ENCODE measurements at places on chromosomes 5 and 9. TPM values are rescaled to one million over a fixed set of nuclear protein-coding genes. Genes with fewer than 3 reads are reported as not detected.

Gene CDH6
- total RNA-seq, result 0.13 TPM

Gene NEK6
- total RNA-seq, result 50.5 TPM

Gene PCDHGA6
- total RNA-seq, result 2.1 TPM

Gene FOXD4L4
- 0.29 TPM for total RNA-seq

Gene PCDHA4
- total RNA-seq, result 0.22 TPM

Gene PAPPA
- total RNA-seq, result 0.13 TPM

Gene KIF24
- total RNA-seq, result 7.3 TPM

Gene NTNG2
- 0.13 TPM for total RNA-seq

Gene SLC25A2
- total RNA-seq, result 0.27 TPM

Gene CD274
- 27.0 TPM for total RNA-seq

Gene IL3
- total RNA-seq, result not detected

Gene SLC25A48
- not detected for total RNA-seq

Gene GABRA1
- total RNA-seq, result not detected

Gene PCDHB2
- 0.66 TPM for total RNA-seq

Gene PLEKHG4B
- under 0.01 TPM for total RNA-seq

Gene OTP
- total RNA-seq, result not detected

Gene FOXD4
- 0.27 TPM for total RNA-seq

Gene IL5
- total RNA-seq, result not detected

Gene TAF7
- 62.1 TPM for total RNA-seq

Gene FREM1
- 0.27 TPM for total RNA-seq

Gene HMHB1
- total RNA-seq, result not detected

Gene TBC1D9B
- total RNA-seq, result 75.2 TPM

Gene WNT8A
- not detected for total RNA-seq

Gene HTR1A
- not detected for total RNA-seq

Gene POU5F2
- 3.9 TPM for total RNA-seq

Gene HACD4
- total RNA-seq, result 1.1 TPM

Gene PCSK1
- total RNA-seq, result 4.7 TPM

Gene BRINP1
- total RNA-seq, result 0.14 TPM

Gene AMBP
- total RNA-seq, result not detected

Gene SLC6A7
- total RNA-seq, result not detected

Gene ORM2
- total RNA-seq, result not detected

Gene BTNL9
- not detected for total RNA-seq

Gene FAM151B
- 3.4 TPM for total RNA-seq

Gene TMC1
- 2.2 TPM for total RNA-seq

Gene IFNA13
- not detected for total RNA-seq

Gene KCNMB1
- total RNA-seq, result 1.1 TPM

Gene RORB
- total RNA-seq, result not detected

Gene SERF1B
- 26.3 TPM for total RNA-seq

Gene SLC34A3
- not detected for total RNA-seq

Gene SLC6A19
- total RNA-seq, result not detected

Gene CER1
- not detected for total RNA-seq
